ENCODE measurements at places on chromosomes 2 and 18.

GRCh38 chr2:56202381-56203121, 18.8 kb downstream of the CCDC85A start:
- DNase-seq, result no peak

GRCh38 chr18:43277164-43277600, at the start of gene SYT4:
SYT4 (minus strand) TSS chr18:43277490; CDS start chr18:43277281, 209 bp downstream.
- DNase-seq, result peak; percentile 72

GRCh38 chr2:149422991-149423338, 92.6 kb downstream of the LYPD6 start:
- DNase-seq, result no peak

- no peak for DNase-seq
These were observed 205.5 kb downstream of the FBXO15 start for GRCh38 chr18:73942081-73942625.

DNA sequence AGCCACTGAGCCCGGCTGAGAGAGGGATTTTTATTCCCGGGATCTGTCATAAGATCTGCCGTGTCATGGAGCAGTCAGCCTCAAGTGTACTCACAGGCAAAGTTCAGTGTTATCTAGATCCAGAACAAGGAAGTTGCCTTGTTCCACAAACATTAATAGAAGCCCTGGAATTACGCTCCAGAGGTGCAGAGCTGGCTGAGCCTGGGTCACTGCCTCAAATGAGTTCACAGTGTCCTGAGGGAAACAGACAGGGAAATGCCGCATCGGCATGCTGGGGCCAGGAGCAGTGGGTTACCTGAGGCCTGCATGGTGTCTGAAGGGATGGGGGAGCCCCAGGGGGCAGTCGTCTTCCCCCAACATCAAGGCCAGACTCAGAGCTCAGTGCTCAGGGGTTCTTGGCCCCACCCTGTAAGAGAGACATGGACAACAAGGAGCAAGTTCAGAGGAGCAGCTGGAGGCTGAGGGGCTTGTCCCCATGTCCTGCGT, 42.7 kb upstream of the ODC1 start:
- no peak for DNase-seq

GRCh38 chr2:29343830-29344229, 228.6 kb downstream of the CLIP4 start:
- DNase-seq, result no peak

GRCh38 chr2:146081459-146081858, 1561.5 kb upstream of the ZEB2 start:
- no peak for DNase-seq

DNA sequence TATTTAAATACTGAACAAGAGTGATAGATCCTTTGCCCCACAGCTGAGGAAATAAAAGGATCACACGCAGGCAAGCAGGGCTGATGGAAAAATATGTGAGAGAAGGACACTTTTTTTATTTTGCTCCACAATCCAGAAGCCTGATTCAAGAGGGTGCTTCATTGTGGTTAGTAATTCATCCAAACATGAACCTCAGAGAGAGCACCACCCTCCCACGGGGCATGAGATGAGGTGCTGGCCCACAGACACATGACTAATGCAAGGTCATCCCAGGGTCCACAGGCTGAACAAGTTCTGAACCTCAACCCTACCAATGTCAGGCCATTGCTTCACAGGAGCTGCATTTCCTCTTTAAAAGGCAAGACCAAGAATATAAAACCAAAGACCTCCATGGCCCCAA, 239.6 kb downstream of the MREG start:
- DNase-seq, result no peak

GRCh38 chr18:57218281-57218680, 71.4 kb downstream of the BOD1L2 start:
- no peak for DNase-seq

- no peak for DNase-seq
These were observed 35.6 kb upstream of the BCL11A start for GRCh38 chr2:60589104-60589503.

DNA sequence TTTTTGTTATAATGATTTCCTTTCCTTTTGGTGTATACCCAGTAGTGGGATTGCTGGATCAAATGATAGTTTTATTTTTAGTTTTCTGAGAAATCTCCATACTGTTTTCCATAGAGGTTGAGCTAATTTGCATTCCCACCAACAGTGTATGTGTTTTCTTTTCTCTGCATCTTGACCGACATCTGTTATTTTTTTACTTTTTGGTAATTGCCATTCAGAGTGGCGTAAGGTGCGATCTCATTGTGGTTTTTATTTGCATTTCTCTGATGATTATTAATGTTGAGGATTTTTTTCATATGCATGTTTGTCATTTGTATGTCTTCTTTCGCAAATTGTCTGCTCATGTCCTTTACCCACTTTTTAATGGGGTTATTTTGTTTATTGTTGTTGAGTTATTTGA, 58.1 kb downstream of the ARHGAP25 start:
- no peak for DNase-seq

DNA sequence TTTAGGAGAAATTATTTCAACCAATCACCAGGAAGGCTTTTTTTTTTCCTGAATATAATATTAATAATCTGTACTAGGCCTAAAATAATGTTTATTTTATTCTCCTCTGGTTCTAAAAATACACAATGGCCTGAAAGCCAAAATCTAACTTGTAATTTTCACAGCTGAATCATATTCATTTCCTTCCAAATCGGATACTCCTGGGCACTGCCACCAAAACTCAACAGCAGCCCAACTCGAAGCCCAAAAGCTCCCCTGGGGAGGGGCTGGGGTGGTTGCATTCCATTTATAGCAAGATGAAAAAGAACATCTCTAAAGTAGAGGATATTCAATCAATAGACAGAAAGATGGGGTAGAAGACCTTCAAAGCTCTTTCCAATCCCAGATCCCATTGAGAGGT, 100.5 kb upstream of the SETBP1 start:
- DNase-seq, result no peak

DNA sequence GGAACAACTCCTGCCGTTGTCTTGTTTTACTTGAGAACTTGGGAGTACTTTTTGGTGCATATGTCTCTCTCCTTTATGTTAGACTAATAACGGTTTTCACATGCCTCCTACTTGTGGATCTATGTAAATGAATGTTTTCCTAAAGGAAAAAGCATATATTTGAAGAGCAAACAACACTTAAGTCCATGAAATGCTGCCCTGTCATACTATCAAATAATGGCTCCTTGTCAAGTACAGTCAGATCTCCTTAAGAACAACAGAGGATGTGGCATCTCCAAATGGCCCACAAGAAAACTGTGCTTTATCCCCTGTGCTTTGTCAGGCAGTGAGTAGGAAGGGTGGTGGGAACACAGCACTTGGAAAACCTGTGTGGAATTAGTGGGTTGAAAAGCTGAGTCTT, 198.2 kb downstream of the PTGR3 start:
- DNase-seq, result no peak

DNA sequence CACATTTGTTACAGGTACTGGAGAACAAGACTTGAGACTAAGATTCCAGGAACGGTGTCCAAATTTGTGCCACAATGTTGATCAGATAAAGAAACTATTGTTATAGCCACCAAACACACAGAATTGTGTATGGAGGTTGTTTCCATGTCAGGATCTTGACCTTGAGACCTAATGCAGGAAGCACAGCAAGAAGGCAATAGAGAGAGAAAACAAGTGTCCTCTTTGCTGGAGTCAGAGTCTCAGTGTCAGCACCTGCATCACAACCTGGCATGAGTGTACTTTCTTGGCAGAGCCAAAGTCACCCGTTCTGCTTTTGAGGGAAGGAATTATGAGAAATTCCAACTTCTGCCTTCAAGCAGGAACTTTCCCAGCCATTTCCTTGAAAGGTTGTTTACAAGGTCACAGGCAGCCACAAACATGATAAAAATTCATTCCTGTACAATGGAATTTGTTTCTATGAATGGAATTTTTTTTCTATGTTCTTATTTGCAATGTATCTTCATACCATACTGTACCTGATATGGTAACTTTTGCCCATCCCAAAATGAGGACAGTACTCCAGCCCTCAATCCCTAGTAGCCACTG, 118.4 kb downstream of the PKP4 start:
- DNase-seq, result no peak

- DNase-seq, result no peak
These were observed 58.1 kb downstream of the SKA1 start for GRCh38 chr18:50432915-50433314.

DNA sequence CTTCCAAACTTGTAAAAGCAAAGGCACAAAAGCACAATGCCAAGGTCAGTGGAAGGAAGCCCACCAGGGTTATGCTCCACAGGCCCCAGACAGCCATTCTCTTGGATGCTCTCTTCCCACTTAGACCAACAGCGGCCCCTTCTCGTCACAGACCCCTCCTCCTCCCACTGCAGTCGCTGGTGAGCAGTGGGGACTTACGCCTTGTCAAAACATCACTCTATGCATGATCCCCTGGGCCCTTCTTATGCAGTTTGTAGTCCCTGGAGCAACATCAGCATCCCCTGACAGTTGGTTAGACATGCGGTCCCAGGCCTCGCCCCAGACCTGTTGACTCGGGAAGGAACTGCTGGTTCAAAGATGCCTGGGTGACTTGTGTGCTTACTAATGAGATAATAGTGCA, 376.0 kb upstream of the KLHL29 start:
- DNase-seq, result no peak

DNA sequence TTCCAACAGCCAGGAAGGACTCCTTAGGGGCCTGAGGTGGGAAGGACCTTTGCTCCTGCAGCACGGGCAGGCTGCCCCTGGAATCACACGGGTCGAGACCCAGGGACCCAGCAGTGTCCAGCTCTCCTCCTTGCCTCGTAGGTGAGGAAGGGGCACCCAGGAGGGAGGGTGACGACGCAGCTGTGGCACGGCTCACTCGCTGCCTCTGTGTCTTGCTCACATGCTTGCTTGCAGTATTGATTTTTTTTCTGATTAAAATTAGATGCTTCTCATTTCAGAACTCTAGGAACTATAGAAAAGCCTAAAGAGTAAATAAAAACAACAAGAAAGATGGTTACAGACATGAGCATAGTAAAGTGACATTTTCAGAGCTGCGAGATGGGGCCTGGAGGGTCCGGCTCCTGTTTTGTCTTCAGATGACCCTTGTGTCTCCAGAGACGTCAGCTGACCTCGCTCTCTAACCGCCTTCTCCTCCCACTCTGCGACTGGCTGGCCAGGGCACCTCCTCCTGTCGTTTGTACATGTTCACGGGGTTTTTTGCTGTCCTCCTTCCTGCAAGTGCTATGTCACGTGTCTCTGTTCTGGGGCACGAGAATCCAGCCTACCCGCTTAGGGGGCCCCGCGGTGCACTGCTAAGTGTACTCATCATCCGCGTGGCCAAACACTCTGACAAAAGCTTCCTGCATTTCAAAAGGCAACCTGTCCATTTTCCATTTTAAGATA, 65.7 kb upstream of the ZNF236 start:
- no peak for DNase-seq

DNA sequence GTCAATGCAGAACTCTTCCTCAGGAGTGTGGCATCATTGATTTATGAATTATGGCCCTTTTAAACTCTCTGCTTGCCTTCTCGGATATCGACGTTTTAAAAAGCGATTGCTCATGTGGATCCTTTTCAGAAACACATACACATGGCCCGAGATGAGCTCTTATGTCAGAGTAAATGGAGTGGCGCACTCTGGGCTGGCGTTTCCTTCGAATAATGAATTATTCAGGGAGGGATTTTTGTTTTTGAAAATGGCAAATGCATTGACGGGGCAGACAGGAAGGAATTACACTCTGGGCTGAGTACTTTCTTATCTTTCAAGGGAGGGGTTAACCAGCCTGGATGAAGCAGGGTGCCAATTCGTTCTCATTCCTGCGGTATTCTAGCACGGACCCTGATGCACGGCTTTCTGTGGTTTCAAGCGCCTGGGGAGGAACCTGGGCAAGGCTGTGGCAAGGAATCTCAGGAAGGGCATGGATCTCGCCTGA, 142.7 kb downstream of the PRKCE start:
- peak; percentile 88 for DNase-seq

- DNase-seq, result no peak
These were observed 96.4 kb downstream of the ANKRD12 start for GRCh38 chr18:9232977-9233376.

DNA sequence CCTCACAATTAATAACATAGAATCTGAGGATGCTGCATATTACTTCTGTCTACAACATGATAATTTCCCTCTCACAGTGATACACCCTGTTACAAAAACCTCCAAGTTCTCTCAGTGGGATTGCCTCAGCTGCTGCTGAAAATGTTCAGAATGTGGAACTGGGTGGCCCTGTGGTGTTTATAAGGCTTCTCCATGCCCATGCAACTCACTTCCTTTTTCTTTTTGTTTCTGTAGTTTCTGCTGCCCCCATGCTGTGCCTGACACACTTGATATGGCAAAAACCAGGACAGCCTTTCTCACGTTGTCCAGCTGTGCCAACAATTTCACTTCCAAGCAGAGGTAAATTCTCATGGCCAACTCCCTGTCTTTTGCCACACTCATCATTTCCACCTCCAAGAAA, 206.2 kb downstream of the RPIA start:
- no peak for DNase-seq

GRCh38 chr2:52181080-52181479, 1149.1 kb upstream of the NRXN1 start:
- no peak for DNase-seq

DNA sequence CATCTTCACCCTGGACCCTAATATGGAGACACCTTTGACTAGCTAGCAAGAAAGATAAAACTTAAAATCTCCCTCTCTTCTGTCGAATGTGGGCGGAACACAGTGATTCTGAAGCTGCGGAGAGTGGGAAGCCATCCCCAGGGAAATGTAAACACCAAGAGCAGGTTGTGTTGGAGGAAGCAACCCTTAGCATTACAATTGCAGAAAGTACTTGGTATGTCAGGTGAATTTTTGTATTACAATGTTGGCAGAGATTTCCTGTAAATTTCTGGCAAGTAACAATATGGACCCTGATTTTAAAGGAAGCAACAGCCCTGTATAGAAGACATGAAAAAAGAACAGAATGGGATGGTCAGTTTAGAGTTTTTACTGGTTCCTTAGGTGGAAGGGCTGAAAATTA, 35.8 kb downstream of the TSN start:
- DNase-seq, result no peak

- DNase-seq, result no peak
These were observed 11.7 kb upstream of the SMAD7 start for GRCh38 chr18:48962252-48962993.

GRCh38 chr2:195632856-195633572, 24.0 kb upstream of the SLC39A10 start:
- DNase-seq, result no peak

- no peak for DNase-seq
These were observed 142.6 kb downstream of the MEIS1 start for GRCh38 chr2:66577321-66578053.

- DNase-seq, result no peak
These were observed 117.5 kb downstream of the ATP9B start for GRCh38 chr18:79186649-79187048.
